ENCODE measurements at places on chromosomes 7 and 10.

- DNase-seq, result no peak
Observed at GRCh38 chr10:73867126-73867807, 7.1 kb downstream of the CAMK2G start.

DNA sequence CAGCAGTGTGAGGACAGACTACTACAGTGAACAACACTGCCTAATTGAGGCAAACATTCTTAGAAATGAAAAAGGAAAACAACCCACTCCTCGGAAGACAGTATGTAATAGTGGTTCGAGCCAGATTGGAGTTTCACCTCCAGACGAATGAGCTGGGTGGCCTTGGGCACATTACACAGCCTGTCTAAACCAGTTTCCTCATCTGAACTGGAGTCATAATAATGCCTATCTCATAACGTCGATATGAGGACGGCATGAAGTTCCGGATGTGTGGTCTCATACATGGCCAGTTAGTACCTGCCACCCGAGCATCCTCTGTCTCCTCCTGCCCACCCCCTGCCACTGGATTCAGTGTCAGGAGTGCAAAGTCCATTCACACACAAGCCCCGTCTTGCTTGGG lies 15.8 kb upstream of the FRMPD2 start:
- no peak for DNase-seq

- no peak for DNase-seq
Observed at GRCh38 chr7:27123477-27124053, 7.0 kb downstream of the HOXA4 start.

- no peak for DNase-seq
Observed at GRCh38 chr7:70788276-70788675, 343.7 kb upstream of the GALNT17 start.

DNA sequence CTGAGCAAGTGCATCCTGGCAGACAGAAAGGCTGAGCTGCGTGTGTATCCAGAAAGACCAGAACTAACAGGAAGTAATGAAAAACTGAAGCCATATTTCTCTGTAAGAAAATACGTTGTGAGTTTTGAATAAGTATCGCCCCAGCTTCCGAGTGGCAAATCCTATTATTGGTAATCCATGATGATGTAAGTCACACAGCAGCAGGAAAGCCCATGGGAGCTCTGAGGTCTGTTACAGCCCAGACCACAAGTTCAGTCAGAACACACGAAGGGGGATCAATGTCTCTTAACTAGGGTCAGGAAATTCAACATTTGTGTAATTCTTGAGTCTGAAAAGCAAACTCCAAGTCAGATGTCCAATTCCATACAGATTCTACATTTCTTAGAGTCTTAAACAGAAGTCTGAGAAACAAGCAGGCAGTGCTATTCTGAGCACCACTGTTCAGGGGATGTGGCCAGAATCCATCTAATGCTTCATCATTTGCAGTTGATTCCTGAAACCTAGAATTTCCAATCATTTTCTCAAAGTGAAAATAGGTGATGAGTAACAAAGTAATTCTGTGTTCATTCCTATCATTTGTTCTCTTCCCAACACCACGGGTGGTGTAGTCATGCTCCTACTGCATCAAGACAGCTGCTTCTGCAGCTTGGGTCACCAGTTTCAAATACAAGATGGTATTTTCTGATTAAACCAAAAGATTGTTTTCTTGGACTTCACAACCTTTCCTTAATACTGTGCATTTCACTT lies at the start of gene LRIT2:
Gene LRIT2 (minus strand): TSS at position 118 of the 747 bp plus-strand sequence. CDS start 24 bp downstream, at position 94.
- DNase-seq, result no peak

DNA sequence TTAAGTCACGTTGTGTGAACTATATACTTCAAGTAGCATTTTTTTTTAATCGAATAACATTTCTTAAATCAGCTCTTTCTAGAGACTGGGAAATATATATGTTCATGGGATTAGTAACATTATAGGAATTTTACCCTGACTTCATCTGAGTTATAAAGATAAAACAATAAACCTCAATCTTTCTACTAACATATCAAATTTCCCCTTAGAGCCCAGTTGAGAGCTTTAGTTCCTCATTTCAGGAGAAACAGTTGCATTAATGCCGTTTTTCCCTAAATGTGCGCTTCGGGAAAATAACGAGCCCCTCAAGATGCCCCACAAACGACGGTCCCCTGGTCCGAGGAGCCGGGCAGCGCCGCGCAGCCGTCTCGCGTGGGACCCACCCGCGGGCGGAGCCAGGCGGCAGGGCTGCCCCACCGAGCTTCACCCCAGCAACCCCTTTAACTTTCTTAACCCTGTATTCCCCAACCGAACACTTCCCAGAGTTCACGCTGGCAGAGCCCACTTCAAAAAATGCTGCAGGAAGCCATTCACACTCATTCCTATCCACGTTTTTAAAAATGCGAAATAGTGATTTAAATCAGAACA lies 152.5 kb upstream of the YAE1 start:
- no peak for DNase-seq

DNA sequence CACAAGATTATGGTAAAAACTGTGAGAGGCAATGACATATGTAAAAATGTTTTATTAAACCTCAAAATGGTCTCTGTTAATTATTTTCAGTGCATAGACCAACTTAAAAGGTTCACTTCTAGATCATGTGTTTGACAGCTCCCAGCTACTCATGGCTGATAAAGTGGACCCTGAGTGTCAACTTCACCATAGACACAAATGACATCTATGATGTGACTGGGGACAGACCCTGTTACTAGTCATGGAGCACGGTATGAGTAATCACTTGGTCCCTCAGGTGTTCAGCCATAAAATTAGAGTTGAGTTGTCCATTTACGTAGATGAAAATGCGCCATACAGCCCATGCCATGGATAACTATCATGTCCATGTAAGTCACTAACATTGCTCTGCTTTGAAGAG lies 199.8 kb downstream of the ZNF365 start:
- no peak for DNase-seq

DNA sequence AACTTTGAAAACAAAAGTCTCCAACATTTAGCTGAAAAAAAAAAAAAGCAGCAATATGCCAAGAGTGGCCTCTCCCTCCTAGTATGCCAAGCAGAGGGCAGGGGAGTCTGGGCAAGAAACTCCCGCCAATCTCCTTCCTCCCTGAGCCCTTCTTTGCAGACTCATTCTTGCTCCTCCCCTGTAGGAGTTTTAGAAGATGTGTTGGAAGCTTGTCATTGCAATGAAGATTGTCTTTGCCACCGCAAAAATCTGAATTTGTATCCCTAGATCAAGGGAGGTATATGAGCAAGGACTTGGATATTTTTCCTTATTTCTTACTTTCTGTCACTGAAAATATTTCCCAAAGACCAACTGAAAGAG lies 2.6 kb upstream of the TNS3 start:
- no peak for DNase-seq
